ENCODE measurements at places on chromosomes 5 and 9.

DNA sequence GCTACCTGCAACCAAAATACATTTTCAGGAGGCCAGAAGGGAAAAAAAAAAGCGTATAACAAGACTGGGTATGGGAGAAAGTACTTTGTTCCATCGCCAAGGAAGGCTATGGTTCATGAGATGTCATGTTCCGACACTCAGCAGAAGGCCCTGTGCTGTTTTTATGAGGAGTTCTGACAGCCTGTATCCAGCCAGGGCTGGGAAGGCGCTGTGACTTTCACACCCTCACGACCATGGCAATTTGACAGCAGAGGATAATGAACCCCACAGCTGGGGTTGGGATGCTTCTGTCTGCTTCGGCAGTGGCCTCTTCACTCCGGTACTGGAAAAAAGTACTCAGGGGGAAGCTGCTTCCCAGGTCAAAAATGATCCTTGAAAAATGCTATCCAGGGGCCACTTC, 154.4 kb downstream of the PRELID2 start:
- no peak for DNase-seq

- DNase-seq = no peak
Observed at GRCh38 chr5:168578006-168578405, 1.2 kb downstream of the PANK3 start.

- DNase-seq = no peak
Observed at GRCh38 chr5:95760273-95761191, 29.4 kb downstream of the RHOBTB3 start.

- DNase-seq = no peak
Observed at GRCh38 chr5:82821846-82822633, 255.2 kb downstream of the TMEM167A start.

DNA sequence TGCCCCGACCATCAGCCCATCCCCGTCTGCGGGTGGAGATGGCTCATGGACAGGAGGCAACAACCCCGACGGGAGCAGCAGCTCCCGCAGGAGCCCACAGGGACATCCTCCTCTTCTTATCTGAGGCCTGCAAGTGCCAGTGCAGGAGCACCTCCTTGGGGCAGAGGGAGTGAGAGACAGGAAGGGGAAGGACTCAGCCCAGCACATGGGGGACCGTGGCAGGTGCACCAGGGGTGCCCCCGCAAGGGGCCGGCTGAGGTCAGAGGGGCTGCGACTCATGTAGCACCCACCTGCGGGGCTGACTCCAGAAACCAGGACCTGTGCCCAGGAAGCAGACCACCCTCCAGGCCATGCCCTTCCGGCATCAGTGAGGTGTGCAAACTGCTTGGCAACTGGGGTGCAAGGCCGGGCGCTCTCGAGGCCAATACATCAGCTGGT, 259.8 kb upstream of the ADAMTS16 start:
- DNase-seq = no peak

DNA sequence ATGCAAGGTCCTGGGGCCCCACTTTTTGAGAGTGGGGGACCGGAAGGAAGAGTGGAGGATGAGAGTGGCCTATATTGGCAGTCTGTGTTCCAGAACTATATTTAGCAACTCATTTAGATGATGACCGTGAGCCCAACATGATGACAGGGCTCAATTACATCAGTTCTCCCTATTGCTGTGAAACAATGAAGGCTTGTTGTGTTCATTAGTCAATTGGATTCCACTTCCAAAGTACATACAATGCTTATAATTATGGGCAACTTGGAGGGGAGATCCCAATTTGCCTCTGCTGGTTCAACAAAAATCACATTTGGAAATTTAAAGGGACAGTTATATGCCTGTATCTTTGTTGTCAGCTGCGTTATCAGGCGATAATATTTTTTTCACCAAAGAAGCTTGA, 91.1 kb downstream of the TARS1 start:
- DNase-seq = no peak

- no peak for DNase-seq
Observed at GRCh38 chr5:9207817-9208418, 338.0 kb downstream of the SEMA5A start.

DNA sequence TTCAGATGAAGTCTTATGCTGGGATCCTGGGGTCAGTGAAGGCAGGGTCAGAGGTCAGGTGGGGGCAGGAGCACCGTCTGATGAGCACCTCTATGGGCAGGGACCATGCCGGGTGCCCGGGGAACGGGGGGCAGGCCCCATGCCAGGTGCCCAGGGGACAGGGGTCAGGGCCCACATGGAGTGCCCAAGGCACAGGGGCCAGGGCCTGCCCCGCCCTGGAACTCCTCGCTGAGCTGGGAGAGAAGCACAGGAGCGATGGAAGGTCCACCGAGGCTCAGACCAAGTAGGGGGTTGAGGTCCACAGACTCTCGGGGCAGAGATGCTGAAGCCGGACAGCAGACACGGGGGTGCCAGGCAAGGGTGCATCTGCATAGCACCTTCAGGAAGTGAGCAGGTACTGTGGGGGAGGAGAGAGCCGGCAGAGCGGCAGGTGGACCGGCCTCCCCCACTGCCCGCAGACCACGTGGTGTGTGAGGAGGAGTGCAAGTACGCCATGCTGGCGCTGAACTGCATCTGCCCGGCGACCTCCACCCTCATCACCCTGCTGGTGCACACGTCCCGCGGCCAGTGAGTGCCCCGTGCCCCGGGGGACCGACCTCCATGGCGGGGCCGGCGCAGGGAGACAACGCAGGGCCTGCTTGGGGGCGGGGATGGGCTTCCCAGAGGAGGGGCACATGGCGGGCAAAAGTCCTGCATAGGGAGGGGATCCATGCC, 67.7 kb downstream of the KCNT1 start:
- DNase-seq = no peak

DNA sequence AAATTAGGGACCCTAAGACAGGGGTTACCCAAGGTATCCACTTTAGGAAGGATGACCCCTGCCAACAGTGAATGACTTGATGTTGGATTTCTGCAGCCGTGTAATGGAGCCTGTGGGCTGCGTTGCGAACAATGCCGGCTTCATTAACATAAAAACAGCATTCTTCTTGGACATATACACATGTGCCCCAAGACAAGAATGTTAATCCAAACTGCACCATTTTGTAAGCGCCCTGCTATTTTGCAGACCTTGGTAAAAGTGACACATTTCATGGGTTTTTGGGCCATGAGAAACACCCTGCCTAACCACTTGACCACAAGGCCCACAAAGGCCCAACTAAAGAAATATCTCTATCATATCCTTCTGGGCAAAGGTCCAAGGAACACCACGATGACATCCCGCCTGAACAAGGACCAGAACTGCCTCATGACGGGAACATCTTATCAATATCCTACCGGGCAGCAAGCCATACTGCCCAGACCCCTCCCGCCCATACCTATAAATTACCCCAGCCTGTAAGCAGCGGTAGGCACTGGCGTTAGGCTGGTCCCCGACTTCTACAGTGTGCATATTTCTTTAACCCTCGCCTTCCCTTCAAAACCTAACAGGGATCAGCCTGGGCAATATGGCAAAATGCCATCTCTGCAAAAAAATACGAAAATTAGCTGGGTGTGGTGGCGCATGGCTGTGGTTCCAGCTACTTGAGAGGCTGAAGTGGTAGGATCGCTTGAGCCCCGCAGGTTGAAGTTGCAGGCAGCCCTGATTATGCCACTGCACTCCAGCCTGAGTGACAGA, 9.7 kb upstream of the PDCD1LG2 start:
- no peak for DNase-seq

DNA sequence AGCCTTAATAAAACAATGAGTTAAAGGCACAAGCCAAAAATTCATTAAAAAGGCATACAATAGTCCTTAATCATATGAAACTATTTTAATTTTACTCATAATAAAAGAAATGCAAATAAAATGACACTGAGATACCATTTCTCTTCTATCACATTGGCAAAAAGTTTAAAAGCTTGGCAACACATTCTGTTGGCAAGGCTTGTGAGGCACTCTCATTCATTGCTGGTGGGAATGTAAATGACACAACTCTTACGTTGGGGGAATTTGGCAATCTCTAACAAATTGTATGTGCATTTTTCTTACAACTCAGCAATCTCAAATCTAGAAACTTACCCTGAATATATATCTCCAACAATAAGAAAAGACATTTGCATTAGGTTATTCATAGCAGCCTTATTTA, 111.6 kb downstream of the PRELID2 start:
- no peak for DNase-seq

- no peak for DNase-seq
Observed at GRCh38 chr9:125989524-125990180, 242.5 kb downstream of the PBX3 start.

- DNase-seq = no peak
Observed at GRCh38 chr9:84620338-84620737, 49.2 kb upstream of the NTRK2 start.

GRCh38 chr5:11234501-11234911, 473.5 kb upstream of the DAP start:
- DNase-seq = peak; percentile 2

DNA sequence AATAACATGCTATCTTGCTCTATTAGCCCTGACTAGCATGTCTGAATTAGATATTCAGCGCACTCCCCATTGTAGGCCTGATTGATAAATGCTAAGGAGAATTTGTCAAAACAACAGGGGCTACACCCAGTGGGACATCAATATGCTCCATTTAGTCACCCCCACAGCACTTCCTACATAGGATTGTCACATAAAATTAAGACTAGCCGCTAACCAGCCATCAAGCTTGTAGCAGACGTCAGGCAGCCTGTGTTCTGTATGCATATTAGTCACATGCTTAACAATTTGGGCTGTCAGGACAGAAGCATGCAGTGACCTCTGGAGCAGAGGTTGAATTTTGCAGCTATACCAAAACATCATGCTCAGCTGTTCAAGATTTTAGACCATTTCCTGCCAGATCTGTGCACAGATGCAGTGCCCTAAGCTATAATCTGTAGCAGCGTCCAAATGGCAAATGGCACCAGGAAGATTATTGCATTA, 197.4 kb upstream of the ISL1 start:
- no peak for DNase-seq

- no peak for DNase-seq
Observed at GRCh38 chr5:174794931-174795672, 70.7 kb downstream of the MSX2 start.

DNA sequence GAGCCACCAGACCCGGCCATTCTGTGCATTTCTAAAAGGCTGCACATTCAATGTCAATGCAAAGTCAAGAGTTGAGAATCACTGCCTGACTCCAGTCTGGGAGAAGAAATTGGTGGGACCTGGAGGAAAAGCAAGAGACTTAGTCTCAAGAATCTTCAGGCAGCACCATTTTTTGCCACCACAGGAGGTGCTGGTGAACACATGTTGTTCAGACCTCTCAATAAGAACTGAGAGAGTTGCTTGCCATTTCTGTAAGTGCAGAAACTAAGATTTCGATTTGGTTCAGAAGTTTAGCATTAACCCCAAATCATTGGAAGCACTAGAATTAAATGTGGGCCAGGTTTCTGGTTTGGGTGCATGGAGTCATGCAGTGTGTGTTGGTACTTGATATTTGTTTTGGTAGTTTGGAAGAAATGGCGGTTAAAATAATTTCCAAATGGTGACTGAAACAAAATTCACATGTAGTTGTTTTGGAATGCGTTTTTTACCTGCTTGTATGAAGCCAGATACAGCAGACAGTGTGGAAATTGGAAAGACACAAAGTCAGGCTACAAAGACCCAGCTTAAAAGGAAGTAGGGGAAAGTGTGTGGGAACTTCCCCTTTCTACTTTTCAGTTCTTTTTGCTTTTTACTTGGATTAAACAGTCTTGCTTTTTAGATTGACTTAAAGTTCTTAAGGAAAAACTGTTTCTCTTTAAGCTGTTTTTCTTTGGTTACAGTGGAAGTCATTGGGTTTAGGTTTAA, 20.4 kb downstream of the PDE8B start:
- DNase-seq = no peak

DNA sequence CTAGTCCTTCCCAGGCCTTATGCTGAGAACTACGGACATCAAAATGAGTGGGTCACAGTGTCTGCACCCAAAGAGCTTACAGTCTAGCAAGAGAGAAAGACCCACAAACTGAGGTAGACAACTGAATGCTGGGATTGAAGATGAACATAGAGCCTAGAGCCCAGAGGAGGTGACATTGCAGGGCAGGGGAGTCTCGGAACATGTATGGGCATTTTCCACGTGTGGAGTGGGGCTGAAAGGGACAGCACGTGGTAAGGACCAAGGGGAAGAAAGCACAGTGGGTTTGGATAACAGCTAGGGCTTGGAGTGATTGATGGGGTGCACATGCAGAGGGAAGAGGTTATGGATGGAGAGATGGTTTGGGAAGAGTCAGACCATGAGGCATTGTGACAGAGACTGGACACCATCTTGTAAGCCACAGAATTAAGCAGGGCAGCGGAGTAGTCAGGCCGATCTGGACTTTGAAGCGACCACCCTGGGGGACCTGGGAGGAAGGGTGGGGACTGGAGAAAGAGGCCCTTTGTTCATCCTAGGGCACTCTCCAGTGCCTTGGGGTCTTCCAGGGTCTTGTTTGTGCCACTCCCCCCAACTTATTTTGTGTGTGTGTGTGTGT, 47.5 kb upstream of the SH3PXD2B start:
- no peak for DNase-seq

GRCh38 chr9:5850724-5851122, 17.8 kb upstream of the ERMP1 start:
- no peak for DNase-seq

- no peak for DNase-seq
Observed at GRCh38 chr9:122251351-122251750, 13.3 kb downstream of the RBM18 start.

DNA sequence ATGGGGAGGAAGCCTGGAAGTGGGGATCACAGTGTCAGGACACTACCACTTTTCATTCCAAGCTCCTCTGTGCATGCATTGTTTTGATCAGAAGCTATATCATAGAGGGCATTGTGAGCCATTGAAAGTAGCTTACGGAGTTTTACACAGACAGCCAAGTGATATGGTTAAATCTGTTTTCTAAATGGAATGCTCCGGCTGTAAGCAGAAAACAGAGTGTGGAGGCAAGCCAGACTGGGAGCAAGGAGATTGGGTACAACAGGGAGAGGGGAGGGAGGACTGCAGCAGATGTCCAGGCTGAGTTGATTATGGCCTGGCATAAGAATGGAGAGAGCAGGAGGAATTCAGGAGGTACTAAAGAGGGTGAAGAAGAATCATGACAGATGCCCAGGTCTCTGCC, 15.5 kb upstream of the SOWAHA start:
- no peak for DNase-seq

GRCh38 chr9:71819115-71819739, 50.9 kb upstream of the CEMIP2 start:
- peak; percentile 20 for DNase-seq

DNA sequence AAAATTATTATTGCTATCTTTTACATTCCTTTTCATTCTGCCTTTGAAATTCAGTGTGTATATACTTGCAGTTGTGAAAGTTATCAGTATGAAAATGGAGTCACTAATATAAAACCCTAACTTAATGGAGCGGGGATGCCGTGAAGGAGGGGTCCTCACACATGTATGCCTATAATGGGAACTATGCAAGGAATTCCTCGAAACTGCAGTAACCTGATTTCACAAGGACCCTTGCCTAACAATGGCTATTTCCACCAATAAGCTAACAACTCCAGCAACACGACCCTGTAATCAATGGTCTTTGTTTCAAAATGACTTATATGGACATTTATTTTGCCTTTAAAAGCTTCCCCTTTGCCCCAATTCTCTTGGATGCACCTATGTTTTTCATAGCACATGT, 12.6 kb upstream of the MLLT3 start:
- no peak for DNase-seq
